NCI-H748 treated with DMSO at 0.1 percent for 48 hours (cell line): ENCODE measurements at places on chromosomes 1 and 21.

DNA sequence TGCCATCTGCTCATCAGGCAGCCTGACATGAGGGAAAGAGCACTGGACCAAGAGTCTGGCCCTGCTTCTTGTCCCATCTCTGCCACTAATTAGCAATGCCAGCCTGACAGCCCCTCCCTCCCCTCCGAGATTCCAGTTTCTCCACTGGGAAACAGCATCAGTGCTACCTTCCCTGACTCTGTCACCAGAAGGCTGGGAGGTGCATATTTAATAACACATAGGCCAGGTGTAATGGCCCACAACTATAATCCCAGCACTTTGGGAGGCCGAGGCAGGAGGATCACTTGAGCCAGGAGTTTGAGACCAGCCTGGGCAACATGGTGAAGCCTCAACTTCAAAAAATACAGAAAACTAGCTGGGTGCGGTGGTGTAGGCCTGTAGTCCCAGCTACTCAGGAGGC, 41.2 kb upstream of the ZBTB40 start:
- no peak for DNase-seq

- DNase-seq = peak; percentile 29
Observed at GRCh38 chr1:70353601-70354331, 756 bp downstream of the ANKRD13C start.

- no peak for DNase-seq
Observed at GRCh38 chr1:3899754-3900149, 320 bp downstream of the C1orf174 start.

GRCh38 chr1:233005703-233006102, 55.3 kb downstream of the NTPCR start:
- no peak for DNase-seq

DNA sequence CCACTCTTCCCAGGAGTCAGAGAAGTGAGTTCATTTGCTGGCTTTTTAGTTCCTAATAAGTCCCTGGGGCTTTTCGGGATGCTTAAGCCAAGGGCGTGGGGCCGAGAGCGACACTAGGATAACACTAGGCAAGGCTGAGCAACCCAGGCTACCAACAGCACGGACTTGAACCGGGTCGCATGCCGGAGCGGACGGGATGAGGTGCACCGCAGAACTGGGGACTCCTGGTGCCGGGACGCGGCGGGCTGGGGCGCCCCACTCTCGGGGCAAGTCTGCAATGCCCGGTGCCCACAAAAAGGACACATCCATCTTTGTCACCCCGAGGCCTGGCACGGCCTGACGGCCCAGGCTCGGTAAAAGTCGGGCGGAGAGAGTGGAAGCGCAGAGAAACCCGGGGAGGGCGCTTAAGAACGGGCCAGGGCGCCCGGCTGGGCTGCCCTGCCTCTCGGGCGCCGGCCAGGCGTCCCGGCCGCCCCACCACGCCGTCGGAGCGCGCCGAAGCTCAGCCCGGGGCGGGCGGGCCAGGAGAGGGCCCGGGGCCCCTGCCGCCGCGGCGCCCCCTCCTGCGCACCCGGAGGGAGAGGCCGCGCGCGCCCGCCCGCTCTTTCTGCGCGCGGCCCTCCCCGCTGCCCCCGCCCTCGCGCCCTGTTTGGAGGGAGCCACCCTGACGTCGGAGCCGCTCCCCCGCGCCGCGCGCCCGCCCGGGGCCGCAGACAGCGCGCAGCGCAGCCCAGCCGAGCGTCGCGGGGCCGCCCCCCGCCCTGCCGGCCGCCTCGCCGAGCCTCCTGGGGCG, at the start of gene NBL1:
TSS of gene NBL1 (plus strand) at position 710 of the 793 bp plus-strand sequence. CDS start 10,720 bp downstream, outside the sequence.
- DNase-seq = no peak

DNA sequence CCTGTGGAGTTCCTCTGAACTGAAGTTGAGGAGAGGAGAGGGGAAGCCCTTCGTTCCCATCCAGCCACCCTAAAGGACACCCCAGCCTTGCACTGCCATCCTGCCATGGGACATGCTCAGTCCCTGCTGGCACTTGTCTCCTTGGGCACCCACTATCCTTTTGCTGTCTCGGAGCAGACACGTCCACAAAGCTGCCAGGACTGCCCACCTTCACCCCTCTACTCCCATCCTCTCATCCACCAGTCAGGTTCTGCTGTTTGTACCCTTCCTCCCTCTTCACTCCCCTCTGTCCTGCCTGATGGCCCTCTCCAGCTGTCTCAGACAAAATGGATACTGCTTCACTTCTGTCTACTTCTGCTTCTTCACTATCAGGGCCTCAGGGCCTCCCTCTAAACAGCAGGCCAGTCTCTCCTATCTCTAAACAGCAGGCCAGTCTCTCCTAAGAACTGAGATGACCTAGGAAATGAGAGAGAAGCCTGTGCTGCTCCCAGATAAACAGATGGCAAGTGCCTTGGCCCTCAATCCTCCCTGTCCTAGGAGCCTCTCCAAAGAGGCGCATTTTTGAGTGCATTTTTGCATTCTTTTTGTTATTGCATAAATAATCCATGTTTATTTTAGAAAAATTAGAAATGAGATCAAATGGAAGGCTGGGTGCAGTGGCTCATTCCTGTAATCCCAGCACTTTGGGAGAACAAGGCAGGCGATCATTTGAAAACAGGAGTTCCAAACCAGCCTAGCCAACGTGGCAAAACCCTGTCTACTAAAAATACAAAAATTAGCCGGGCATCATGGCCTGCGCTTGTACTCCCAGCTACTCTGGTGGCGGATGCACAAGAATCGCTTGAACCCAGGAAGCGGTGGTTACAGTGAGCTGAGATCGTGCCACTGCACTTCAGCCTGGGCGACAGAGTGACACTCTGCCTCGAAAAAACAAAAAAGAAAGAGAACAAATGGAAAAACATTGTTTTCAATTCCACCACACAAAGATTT, 4.4 kb upstream of the PYCR2 start:
- no peak for DNase-seq

GRCh38 chr1:220768126-220768601, 18.5 kb upstream of the MTARC1 start:
- no peak for DNase-seq

- no peak for DNase-seq
Observed at GRCh38 chr1:93317207-93317606, 28.5 kb upstream of the DR1 start.

- DNase-seq = no peak
Observed at GRCh38 chr1:9151328-9151860, 22.5 kb upstream of the GPR157 start.

DNA sequence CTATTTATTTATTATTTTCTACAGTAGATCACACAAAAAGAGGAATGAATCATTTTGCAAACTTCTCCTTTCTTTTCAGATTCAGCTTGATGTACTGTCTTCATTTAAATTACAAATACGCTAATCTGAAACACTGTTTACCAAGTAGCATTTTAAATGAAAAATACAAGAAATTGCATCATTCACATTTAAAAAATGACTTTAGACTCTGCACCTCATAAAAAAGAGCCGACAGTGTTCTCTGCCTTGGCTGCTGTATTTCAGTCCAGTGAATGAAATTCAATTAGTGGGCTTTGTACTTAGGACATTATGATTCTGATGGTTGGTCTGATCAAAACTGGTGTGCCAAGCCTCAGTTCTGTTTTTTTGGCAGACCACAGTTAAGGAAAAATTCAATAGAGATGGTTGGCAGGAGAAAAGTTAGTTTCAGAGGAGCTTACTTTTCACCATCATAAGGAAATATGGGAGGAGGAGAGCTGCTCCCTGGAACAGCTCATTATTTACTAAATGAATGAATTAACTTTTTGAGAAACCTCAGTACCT, 222.4 kb upstream of the ESRRG start:
- no peak for DNase-seq
